Stimulated activated CD8-positive, alpha-beta memory T cell treated with anti-CD3 and anti-CD28 coated beads, Interleukin-4, amount 100 ng/mL, for 1 hour (primary cell): ENCODE measurements at places on chromosomes 16 and 17.

DNA sequence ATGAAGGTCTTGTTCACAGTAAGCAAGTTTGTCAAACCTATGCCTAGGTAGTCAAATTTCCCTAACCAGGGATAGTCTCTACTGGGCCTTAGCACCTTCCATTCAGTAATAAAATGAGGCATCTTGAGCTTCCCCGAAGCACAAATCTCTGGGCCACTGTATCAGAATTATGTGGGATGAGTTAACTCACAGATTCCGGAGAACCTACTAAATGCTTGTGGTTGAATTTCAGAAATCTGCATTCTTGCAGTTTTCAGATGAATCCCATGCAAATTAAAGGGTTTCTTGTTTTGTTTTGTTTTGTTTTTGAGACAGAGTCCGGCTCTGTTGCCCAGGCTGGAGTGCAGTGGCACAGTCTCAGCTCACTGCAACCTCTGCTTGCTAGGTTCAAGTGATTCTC lies 478.8 kb upstream of the HSBP1 start:
- DNase-seq: no peak

DNA sequence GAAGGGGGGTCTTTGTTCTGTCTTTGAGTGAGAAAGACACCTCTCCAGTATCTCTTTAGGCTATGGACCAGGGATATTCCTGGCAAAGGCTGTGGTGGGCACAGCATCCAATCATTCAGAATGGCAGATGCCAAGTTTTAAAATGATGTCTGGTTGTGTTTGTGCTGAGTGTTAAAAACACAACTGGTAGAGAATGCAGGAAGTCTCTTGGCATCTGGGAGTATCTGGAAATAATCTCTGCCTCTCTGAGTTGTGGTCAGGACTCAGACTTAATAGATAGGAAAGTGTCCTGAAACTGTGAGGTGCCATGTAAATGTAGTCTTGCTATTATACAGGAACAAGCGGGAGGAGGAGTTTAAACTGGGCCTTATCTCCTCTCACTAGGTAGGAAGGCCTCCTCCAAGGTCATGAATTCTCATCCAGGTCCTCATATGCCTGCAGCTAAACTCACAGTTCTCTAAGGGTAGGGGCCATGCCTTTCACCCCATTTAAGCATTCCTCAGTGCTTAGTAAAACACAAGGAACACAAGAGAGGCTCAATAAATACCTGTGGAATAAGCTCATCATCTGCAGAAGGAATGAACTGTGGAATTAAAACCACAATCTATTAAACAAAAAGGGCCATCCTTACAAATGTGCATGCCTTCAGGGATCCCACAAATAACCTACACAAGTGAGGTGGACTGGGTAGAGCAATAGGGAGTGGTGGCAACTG lies 317.6 kb downstream of the CBLN1 start:
- DNase-seq: no peak

DNA sequence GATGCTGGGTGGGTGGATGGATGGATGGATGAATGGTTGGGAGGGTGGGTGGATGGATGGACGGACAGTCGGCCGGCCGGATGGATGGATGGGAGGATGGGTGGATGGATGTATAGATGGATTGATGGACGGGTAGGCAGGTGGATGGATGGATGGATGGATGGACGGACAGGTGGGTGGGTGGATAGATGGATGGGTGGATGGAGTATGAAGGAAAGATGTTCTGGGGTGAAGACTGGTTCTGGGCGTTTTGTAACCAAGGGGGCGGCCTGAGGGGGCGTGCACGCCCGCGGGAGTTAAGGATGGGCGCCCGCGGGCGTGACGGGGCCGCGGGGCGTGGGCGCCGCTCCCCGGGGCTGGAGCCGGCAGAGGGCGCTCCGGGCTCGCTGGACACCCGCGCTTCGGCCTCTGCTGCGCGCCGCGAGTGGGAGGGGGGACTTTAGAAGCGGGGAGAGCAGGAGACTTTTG lies at the start of gene NECAB2:
TSS of gene NECAB2 (plus strand) at position 407 of the 468 bp plus-strand sequence. CDS start 405 bp downstream, outside the sequence.
- DNase-seq: no peak

DNA sequence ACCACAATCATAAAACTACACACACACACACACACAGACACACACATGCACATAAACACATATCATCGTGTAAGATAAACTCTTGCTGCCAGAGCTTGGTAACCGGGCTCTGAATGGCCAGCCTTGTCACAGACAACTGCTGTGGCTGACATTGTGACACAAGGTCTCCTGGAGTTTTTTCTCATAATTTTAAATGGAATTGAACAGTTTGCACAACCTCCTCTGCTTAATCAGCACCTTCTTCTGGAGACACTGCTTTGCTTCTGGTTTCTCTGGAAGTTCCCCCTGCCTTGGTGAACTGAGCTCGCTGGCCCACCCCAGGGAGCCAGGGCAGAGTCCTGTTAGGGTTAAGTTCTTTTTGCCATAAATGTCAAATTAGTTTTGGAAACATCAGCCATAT lies 115.4 kb downstream of the UTP18 start:
- DNase-seq: no peak

GRCh38 chr16:70151941-70152509 lies 21.6 kb upstream of the CLEC18C start:
- DNase-seq: no peak

- DNase-seq: no peak
Measured at GRCh38 chr16:69618307-69618706, 52.5 kb downstream of the NFAT5 start.

DNA sequence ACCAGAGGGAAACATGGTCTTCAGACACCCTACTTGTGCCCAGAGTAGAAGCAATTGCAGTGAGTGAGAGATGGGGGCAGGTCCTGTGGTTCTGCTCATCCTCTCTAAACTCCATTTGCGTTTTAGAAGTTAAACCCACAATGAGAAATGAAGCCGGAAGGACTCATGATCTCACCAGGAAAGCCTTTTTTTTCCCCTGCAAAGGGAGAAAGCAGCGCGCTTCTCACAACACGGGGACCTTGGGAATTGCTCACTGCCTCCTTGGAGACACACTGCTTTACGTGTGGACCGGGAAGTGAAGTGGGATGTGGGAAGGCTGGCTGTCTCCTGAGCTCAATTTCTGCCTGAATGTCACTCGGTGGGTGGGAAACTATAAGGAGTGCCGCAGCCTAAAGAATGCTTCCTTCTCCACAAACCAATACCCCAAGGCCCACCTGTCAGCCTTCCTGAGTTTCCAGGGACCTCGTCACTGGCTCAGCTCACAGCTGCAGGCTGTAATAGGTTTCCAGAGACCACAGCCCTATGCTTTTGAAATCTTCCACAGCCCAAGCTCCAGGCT lies 365.4 kb downstream of the XYLT1 start:
- DNase-seq: no peak

DNA sequence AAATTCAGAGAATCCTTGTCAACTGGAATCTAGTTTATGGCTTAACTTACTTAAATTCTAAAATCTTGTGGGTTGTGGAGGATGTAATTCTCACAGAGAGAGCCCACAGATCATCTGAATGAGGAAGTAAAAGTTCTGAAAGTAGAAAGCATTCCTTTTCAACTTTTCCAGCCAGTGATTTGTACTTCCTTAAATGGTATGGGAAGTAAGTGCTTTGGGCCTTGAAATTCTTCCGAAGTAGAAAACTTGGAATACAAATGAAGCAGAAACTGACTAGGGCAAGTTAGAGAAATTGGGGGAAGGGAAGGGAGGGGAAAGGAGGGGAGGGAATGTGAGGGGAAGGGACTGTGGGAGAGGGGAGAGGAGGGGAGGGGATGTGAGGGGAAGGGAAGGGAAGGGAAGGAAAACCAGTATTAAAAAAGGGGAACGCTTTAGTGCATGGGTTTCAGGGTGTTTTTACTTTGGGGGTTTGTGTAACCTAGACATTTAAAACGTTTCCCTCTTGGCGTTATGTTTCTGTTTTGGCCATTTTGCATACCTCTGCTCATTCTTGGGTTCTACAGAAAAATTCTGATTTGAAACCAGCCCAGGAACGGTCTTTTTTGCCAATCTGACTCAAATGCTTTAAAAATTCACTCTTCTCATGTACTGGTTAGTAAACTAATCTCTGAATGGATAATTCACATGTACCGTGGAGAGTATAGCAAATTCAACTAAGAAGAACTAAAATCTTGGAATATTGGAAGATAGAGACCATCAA lies 15.5 kb upstream of the SNTB2 start:
- DNase-seq: no peak

- DNase-seq: no peak
Measured at GRCh38 chr16:50808929-50809538, 67.1 kb downstream of the CYLD start.

GRCh38 chr17:64460955-64461354 lies 12.0 kb downstream of the MILR1 start:
- DNase-seq: no peak

DNA sequence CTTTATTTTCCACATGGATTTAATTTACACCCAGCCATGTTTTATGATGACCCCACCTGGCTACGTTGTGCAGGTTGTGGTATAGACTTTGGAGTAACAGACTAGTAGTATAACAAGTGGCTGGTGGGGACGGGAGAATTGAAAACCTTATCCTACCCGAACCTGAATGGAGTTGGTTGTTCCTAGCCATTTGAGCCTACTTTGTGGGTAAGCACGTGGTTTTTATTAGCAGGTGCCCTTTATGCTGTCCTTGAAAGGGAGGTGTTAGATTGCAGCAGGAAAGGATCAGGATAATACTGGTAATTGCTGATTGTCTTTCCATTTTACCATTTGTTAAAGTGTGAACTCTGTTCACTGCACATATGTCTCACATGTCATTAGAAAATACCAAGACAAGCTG lies 31.9 kb upstream of the PHAF1 start:
- DNase-seq: no peak

DNA sequence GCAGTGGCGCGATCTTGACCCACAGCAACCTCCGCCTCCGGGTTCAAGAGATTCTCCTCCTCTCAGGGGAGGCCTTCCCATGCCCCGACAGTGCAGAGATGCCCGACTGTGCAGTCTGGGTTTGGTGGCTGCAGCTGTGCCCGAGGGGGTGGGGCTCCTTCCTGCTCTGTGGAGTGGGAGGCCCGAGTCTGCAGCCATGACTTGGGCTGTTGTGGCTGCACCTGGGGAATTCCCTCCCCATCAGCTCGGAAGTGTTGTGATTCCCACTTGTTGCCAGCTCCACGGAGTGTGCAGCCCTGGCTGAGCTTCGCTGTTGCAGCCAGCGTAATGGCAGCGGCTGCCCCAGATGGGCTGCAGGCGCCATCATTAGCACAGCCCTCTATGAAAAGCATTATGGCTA lies 66.4 kb upstream of the SMIM36 start:
- no peak for DNase-seq

- DNase-seq: no peak
Measured at GRCh38 chr17:12691173-12691572, 25.5 kb downstream of the MYOCD start.

DNA sequence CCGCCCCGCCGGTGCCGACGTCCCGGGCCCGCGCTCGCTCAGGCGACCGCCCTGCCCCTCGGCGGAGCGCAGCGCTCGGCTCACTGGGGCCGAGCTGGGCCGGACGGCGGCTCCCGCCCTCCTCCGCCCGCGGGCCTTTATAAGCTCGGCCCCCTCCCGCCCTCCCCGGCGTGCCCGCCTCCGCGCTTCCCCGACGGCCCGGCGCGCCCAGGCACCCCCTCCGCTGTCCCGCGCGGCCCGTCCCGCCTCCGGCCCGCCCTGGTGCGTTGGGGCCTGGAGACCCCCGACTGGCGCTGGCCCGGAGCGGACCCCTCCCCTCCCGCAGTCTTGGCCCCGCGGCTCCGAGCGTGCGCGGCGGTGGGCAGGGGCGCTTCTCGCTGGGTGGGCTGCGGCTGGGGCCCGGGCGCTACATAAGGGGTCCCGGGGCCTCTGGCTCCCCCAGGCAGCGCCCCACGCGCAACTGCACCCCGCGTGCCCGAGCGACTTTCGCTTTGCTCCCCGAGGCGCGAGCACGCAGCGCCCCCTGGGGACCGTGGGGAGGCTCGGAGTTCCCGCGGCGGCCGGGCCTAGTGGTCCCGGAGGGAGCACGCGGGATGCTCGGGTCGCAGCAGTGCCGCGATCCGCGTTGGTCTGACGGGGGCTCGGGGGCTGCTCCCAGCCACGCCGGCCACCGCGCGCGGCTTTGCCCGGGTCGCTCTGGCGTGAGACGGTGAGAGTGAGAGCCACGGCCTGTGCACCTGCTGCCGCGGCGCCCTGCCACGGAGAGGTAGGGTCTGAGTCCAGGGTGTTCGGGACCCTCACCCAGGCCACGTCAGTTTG lies at the start of gene PIEZO1:
TSS of gene PIEZO1 (minus strand) at position 115 of the 819 bp plus-strand sequence. CDS start 256 bp downstream, outside the sequence.
- DNase-seq: no peak

DNA sequence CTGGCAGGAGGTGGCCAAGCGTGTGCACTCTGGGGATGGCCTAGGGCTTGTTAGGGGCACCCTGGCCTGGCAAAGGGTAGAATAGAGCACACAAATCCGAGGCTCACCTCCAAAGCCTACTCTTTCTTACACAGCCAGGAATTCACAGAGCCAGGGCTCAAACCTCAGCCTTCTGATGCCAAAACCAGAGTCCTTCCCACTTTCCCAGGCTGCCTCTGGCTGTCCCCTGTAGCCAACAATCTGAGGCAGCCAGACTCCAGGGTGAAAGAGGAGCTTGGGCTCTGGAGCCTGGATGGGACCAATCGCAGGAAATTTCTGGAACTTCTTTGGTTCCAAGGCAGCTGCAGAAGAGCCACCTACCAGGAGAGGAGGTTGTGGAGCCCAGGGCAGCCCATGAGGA lies 127.9 kb downstream of the COPRS start:
- no peak for DNase-seq

DNA sequence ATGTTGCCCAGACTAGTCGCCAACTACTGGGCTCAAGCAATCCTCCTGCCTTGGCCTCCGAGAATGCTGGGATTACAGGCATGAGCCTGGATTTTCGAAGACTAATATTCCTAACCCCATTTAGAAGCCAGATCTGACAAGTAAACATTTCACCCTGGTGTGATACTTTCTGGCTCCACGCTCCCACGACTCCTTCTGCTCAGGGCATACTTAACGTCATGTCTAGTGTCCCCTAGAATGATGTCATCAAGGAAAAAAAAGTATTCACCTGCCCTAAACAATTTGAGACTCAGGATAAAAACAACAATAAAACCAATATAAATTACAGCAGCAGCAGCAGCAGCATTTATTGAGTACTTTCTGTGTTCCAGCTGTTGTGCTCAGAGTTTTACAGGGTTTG lies 13.2 kb downstream of the ITGB3 start:
- no peak for DNase-seq

DNA sequence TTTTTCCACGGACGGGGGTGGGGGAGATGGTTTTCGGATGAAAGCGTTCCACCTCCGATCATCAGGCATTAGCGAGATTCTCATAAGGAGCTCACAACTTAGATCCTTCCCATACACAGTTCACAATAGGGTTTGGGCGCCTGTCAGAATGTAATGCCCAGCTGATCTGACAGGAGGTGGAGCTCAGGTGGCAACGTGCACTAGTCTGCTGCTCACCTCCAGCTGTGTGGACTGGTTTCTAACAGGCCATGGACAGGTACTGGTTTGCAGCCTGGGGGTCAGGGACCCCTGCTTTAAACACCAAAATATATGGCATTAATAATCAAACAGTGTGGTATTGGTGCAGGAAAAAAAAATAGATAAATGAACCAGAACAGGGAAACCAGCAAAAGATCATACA lies 157.5 kb upstream of the NLRP1 start:
- DNase-seq: no peak

- no peak for DNase-seq
Measured at GRCh38 chr16:27381974-27382855, 19.8 kb upstream of the IL21R start.

- DNase-seq: no peak
Measured at GRCh38 chr17:33522623-33523022, 229.5 kb upstream of the ASIC2 start.
